ENCODE measurements at places on chromosomes 3 and 15.

GRCh38 chr15:101456057-101456739, 33.3 kb downstream of the PCSK6 start:
- H3K27me3 ChIP-seq = no peaks in the 10 kb centered on the region
- peaks cover 64% of the 10 kb centered on the region for H3K4me1 ChIP-seq
- no peak overlapping the region for H3K4me3 ChIP-seq
- H3K27ac ChIP-seq = peak overlapping the region; percentile 67

DNA sequence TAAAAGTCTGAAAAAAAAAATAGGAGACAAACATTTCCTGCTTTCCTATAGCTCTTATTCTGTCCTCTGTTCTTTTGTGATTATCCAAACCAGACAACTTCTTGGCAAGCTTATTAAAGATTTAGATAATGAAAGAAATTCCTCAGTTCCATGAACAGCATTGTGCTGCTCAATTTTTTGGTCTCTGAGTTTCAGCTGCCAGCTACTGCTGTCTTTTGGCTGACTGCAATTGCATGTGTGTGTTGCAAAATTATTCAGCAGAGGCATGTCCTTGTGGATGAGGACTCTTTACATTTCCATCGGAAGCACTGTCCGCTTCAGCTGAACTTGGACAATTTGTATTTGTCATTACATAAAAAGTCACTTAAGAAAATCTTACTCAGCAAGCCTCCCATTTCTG, 397.3 kb upstream of the RASGRP1 start:
- no peak overlapping the region for H3K27ac ChIP-seq
- no peaks in the 10 kb centered on the region for H3K36me3 ChIP-seq
- H3K4me1 ChIP-seq = no peaks in the 10 kb centered on the region
- H3K27me3 ChIP-seq = no peaks in the 10 kb centered on the region
- H3K4me3 ChIP-seq = no peak overlapping the region
- DNase-seq = no peak

- H3K4me1 ChIP-seq = peaks cover 7% of the 10 kb centered on the region
- DNase-seq = no peak
- H3K27ac ChIP-seq = no peak overlapping the region
Observed at GRCh38 chr15:77866186-77866585, 211.3 kb downstream of the TBC1D2B start.

GRCh38 chr3:81308306-81308705, 453.1 kb downstream of the GBE1 start:
- H3K27me3 ChIP-seq = no peaks in the 10 kb centered on the region
- H3K36me3 ChIP-seq = no peaks in the 10 kb centered on the region
- no peak overlapping the region for H3K4me3 ChIP-seq
- DNase-seq = no peak

Data from spleen (tissue), 13 donors.